ENCODE measurements at places on chromosomes 1 and 21. TPM values are rescaled to one million over a fixed set of nuclear protein-coding genes. Genes with fewer than 3 reads are reported as not detected.
A peak's percentile ranks its signal among the peaks of the same experiment; 100 is the strongest.

DNA sequence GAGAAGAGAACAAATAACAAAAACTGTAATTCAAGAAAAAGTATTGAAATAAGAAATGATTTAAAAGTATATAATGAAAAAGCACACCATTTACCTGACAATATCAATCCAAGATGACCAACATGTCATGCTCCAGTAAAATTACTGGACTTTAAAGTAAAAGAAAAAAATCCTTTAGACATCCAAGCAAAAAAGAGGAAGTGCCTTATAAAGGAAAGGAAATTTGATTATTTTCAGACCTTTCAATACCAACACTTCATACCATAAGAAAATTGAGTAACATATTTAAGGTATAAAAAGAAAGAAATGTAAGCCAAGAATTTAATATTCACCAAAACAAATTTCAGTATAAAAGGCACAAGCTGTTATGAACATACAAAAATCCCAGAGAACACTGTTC, 46.2 kb upstream of the SSX2IP start:
- no peak for DNase-seq

GRCh38 chr1:193614817-193615216, 428.4 kb upstream of the B3GALT2 start:
- DNase-seq: no peak

DNA sequence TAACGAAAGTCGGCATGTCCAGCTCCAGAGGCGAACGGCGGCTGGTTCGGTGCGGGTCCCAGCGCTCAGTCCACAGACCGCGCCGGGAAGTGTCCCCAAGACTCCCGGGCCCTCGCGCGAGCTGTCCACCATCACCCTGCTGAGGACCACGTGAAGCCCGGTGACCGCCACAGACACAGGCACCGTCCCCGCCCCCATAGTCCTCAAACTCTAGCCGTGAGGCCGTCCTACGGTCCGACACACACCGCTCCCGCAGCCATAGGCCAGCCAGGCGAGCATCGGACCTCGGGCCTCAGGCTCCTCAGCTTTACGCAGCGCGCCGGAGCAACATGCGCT, 535 bp downstream of the SETD4 start:
- peak; percentile 69 for DNase-seq

DNA sequence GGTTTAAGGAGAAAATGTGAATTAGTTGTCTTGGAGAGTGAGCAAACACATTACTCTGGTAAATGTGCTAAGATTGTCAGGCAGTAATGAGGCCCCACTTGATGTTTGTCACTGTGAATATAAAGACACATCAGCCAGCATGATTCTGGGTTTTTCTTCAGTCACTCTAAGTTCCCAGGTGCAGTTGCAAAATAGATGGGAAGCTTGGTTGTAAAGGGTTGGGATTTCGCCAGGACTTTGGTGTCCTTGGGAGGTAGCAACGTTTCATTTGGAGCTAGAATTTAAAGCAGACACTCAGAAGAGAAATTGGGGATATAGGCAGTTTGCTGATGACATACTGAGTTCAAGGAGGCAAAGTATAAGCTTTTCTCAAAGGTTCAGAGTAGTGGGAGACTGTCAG, 154.3 kb downstream of the MAST2 start:
- no peak for DNase-seq

LY9 gene
- not detected for total RNA-seq

DNA sequence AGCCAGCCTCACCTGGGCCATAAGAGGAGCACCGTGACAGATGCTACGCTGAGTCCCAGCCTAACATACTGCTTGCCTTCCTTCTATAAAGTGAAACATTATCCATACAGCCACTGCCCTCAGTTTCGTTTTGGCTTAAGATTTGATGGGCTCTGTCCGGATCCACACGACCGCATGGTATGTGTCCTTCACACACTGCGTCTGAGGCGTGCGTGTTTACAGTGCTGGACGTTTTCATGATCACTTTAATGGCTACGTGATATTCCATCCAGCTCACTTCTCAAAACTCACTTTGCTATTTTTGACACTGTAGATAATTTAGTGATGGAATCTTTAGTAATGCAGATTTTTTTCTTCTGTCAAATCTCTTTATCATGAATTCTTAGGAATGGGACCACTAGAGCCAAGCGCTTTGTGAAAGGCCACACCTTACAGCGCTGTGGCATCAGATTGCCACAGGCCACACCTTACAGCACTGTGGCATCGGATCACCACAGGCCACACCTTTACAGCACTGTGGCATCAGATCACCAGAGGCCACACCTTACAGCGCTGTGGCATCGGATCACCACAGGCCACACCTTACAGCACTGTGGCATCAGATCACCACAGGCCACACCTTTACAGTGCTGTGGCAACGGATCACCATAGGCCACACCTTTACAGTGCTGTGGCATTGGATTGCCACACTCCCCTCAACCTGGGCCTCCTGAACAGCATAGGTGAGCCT, 47.1 kb downstream of the PRDM15 start:
- no peak for DNase-seq

FCAMR gene
- not detected for total RNA-seq

TNFRSF8 gene
- 0.59 TPM for total RNA-seq

C1orf87 gene
- not detected for total RNA-seq

IGSF21 gene
- total RNA-seq: 0.89 TPM

- no peak for DNase-seq
Measured at GRCh38 chr1:243855616-243856318, 5.7 kb upstream of the AKT3 start.

DNA sequence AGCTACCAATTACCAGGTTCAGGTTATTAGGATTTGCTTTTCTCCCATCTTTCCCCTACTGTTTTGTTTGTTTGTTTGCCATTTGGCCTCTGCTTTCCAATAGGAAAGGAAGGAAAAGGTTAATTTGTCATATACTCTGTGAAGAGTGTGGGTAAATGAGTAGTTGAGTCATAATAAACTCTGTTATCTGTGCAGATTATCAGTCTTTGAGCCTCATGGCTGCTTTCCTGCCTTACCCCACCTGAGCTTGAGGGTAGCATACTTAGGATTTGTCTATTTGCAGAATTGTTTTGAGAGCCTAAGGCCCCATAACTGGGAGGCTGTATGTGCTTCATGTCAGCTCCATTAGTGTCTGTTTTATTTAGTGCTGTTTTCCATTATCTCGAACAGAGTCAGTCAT, 32.9 kb upstream of the SNX27 start:
- no peak for DNase-seq

DNA sequence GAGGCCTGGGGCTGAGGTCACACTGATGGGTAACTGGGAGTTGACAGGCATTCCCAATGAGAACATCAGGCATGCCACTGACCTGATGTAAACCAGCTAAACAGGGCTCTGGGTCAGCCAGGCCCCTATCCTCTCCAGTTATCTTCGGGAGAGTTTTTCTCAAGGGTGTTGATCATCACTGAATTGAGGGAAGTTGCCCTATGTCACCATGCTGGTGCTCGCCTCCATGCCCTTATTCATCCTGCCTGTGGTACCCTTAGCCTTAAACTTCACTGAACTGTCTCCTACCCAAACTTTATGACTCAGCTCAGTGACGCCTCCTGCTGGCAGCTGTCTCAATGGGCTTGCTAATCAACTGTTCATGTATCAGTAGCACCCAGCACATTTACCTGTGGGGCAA, 80.7 kb upstream of the TNR start:
- DNase-seq: peak; percentile 41

EEIG2 gene
- 5.1 TPM for total RNA-seq

DNA sequence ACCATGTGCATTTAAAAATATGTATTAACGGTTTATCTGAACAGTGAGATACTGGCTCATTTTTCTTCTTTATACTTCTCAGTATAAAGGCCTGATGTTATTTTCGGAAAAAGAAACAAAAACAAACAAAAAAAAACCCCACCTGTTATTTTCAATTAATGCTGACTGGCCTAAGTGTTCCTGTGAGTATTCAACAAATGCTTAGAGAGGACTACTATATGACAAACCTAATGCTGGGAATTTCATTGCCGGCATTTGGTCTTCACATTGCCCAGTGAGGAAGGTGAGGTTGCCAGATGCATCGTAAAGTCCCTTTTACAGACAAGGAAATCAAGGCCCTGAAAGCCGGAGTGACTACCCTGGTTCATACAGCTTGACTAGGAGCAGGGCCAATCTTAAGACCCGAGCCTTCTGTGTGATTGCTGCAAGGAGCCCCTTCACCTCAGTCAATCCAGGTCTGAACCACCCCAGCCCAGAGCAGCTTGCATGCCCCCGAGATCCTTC, 599 bp downstream of the MRPL24 start:
- DNase-seq: no peak

ASAP3 gene
- 44.6 TPM for total RNA-seq

DNA sequence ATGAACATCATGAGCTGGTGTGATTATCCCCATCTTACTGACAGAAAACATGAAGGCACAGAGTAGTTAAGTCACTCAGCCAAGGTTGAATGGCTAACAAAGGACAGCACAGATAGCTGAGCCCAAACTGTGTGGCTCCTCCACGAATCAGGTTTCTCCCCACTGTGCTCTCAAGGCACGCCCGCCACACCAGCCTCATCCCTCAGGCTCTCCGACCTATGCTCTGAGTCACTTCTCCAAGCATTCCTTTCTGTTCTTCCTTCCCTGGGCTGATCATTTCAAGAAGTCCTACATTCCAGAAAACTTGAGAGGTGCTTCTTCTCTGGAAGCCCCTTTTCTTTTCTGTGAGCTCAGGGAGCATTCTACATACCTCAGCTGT, 25.3 kb upstream of the SDC3 start:
- no peak for DNase-seq

TARDBP gene
- total RNA-seq: 106 TPM

DNA sequence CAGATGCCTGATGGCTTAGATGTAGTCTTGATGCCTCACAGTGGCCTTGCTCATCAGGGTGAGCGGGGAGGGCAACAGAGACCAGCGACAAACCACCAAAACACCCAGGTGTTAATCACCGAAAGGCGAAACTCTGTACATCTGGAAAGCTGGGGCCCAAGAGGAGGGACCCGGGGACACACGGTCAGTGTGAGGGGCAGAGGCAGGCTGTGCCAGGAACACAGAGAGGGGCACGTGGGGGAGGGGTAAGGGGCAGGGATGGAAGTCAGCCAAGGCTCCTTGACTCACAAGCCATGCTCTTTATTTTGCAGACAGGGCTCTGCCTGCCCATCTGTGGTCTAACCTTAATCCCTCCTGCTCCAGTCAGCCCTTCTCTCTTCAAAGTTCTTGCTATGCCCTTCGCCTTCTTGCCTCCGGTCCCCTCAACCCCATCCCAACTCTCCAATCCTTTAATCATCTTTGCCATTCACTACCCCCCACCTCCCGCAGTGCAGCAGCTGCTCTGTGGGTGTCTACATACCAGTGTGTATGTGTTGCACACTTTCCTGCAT, 4.3 kb downstream of the MEF2D start:
- no peak for DNase-seq

C8A gene
- total RNA-seq: not detected

- DNase-seq: no peak
Measured at GRCh38 chr1:216553040-216553439, 129.8 kb upstream of the USH2A start.

DNA sequence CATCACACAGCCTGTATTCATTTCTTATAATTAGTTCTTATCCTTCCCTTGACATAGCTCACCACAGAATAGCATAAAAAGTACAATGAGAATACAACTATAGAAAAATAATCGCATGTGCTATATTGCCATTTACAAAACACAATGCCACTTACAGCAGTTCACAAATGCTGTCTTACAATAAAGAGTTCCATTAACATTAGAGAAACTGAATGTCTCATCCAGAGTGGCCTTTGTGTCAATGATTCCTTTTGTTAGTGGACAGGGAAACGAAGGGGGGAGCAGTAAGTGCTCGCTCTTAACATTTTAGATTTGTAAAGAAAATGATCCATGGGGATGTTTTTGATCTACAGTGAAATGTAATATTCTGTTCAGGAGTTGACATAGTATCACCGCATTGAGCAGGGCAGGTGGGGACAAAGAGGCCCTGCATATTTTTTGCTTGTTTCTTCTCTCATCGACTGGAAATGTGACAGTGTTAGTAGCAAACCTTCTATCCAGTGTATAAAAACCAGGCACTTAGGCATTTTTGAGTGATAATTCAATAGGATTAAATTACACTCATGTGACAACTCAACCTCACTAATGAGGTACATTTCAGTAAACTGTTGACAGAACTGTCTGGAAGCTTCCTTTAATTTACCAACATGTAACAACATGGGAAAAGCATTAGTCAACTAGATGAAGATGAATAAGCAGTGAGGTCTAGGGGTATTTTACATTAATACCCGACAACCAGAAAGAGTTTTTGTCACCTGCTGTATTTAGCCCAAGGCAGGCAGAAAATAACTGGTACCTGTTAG, 35.6 kb upstream of the RRP15 start:
- no peak for DNase-seq

- no peak for DNase-seq
Measured at GRCh38 chr1:111909030-111909429, 80.4 kb downstream of the KCND3 start.

OR2L3 gene
- total RNA-seq: not detected

C1QTNF12 gene
- total RNA-seq: 0.51 TPM

- no peak for DNase-seq
Measured at GRCh38 chr1:27478098-27478497, 11.9 kb downstream of the WASF2 start.

DNA sequence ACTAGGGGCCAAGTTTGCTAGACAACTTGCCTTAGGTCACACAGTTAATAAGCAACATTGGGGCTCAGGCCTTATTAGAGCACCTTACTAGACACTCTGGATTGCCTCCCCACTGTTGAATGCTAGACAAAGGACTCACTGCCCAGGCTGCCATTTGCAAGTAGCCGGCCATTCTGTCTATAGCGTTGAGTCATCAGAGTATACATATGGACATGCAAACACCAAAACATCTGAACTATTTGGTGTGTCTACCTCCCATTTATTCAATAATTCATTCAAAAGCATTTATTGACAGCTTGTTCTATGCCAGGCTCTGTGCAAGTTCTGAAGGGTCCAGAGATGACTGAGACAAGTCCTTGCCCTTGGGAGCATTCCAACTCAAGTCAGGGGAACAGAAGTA, 181.4 kb upstream of the DPT start:
- no peak for DNase-seq

GRCh38 chr1:33094971-33095604, 14.1 kb downstream of the AZIN2 start:
- no peak for DNase-seq

DNA sequence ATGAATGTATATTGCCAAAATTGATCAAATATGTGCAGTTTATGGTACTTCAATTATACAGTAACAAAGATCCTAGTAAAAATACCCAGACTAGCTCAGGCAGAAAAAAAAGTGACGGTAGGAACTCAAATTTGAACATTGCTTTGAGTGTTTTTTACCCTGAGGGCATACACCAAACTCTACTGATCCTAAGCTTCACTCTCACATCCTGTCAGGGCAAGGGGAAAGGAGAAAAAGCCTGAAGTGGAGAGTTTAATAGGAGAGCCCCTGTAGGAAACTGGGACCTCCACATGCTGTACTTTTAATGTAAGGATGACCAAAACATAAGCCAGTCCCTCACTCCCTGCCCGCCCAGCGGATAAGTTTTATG, 59.8 kb upstream of the GNG12 start:
- DNase-seq: no peak

GRCh38 chr21:46023555-46023954, 42.0 kb downstream of the COL6A1 start:
- no peak for DNase-seq

ANGPTL7 gene
- total RNA-seq: 0.89 TPM

SLAMF8 gene
- 1.00 TPM for total RNA-seq

GRCh38 chr1:226661271-226661670, 77.8 kb downstream of the ITPKB start:
- DNase-seq: peak; percentile 30

Measured in Right ventricle myocardium superior (tissue), 1 donor.